ENCODE measurements at places on chromosomes 6 and 20.

DNA sequence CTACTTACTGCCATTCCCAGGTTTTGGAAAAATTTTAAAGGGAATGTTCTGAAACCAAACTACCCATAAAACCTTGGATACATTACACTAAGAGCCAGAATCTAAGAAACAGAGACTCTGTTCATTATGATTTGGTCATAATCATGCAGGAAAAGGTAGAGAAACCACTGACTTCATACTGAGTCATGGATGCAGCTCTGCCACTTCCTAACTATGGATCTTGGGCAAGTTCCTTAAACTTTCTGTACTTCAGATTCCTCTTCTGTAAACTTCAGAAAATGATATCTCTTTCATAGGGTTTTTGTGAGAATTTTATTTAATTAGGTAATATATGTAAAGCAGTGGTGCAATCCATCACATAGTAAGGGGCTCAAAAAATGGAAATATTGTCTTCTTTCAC lies 20.0 kb downstream of the PLA2G7 start:
- no peak for DNase-seq

GRCh38 chr6:53704700-53705099 lies 39.1 kb upstream of the KLHL31 start:
- DNase-seq, result no peak

GRCh38 chr20:389220-389619 lies 8.7 kb downstream of the TRIB3 start:
- DNase-seq, result no peak

GRCh38 chr20:1656844-1657243 lies 735 bp downstream of the SIRPG start:
- DNase-seq, result no peak

- DNase-seq, result peak; percentile 24
Observed at GRCh38 chr20:1299522-1299921, 29.4 kb downstream of the SDCBP2 start.

DNA sequence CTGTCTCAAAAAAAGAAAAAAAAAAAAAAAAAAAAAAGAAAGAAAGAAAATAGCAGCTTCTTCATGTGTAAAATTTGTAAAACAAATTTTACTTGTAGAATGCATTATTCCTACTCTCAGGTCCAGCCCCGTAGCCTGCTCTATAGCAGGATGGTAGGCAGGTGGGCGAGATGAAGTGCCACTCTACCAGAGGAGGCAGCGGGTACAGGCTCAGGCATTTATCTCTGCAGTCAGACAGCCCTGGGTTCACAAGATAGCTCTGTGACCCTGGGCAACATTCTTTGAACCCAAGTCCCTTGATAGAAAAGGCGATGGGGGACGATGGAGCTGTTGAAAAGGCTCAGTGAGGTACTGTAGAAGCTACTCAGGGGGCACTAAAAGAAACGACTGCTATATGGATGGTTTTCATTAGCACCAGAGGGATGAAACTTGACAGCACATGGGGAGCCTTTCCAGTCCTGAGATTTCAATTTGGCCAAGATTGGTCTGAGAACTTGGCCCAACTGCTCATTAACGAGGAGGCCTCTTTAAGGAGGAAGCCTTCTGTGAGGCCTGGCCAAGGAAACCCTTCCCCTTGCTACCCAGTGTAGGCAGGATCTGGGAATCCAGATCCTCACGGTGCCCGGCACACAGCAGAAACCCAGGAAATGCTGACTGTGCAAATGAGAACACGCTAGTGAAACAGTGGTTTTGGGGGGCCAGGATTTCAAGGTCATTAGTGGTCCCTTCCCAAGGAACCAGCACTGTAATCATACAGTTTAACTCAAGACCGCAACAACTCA lies 63.1 kb downstream of the MYH7B start:
- no peak for DNase-seq

- DNase-seq, result no peak
Observed at GRCh38 chr6:18245642-18246041, 18.7 kb downstream of the DEK start.

- DNase-seq, result no peak
Observed at GRCh38 chr6:170152989-170153388, 137.9 kb downstream of the DLL1 start.

DNA sequence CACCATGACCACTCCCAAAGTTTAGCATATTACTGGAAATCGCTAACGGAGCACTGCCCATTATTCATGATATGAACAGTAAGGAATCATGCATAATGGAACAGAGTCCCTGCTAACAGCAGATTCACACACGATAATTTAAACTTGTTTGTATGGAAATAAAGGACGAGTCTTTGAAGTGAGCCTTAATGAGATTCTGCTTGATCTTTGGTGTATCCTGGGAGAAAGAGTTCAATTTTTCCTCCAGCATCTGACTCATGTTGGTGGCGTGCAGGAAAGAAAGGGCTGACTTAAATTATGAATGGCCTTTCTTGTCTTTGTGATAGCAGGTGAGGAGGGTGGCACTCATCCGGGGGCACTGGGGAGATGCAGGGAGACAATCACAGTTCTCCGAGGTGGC lies 194.6 kb downstream of the ZNF217 start:
- DNase-seq, result no peak

GRCh38 chr20:42686057-42686456 lies 503.6 kb downstream of the PTPRT start:
- DNase-seq, result no peak

GRCh38 chr6:119325559-119326265 lies 23.8 kb downstream of the MAN1A1 start:
- no peak for DNase-seq

- no peak for DNase-seq
Observed at GRCh38 chr20:46700481-46700880, 9.0 kb upstream of the SLC2A10 start.

- no peak for DNase-seq
Observed at GRCh38 chr6:108277295-108277694, 16.5 kb upstream of the SNX3 start.

DNA sequence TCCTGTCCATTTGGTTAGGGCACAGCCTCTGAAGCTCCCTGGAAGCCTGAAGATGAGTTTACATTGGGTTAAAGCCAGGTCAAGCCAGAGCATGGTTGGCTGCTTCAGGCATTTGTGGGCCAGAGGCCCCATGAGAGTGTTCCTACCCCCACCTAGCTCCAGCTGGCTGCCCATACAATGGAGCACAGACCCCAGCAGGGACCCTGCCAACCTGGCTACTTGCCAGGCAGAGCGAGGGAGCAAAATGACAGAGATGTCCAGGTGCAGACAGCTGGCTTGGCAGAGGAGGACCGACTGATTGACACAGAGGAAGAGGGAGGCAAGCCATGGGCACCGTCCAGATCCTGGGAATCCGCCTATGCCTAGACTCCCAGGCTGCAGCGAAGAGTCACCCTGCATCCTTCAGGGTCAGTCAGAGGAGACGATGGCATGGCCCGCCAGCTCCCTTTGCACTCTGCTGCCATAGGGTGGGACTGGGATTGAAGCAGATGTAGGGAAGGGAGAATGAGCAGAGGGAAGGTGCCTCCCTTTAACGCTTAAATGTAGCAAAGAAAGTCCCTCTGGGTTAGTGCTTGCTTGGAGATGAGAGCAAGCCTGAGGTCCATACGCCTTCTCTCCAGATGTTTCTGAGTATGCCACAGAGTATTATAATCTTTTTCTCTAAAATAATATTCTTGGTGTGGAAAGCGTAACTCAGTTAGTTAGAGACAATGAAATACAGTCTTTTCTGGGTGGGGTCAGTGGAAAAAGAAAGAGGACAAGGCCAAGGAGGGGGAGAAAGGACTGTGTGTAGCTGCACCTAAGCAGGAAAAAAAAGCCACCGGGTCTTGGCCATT lies 77.6 kb upstream of the FYN start:
- DNase-seq, result no peak

- no peak for DNase-seq
Observed at GRCh38 chr6:151690303-151690702, 117.2 kb upstream of the ESR1 start.

DNA sequence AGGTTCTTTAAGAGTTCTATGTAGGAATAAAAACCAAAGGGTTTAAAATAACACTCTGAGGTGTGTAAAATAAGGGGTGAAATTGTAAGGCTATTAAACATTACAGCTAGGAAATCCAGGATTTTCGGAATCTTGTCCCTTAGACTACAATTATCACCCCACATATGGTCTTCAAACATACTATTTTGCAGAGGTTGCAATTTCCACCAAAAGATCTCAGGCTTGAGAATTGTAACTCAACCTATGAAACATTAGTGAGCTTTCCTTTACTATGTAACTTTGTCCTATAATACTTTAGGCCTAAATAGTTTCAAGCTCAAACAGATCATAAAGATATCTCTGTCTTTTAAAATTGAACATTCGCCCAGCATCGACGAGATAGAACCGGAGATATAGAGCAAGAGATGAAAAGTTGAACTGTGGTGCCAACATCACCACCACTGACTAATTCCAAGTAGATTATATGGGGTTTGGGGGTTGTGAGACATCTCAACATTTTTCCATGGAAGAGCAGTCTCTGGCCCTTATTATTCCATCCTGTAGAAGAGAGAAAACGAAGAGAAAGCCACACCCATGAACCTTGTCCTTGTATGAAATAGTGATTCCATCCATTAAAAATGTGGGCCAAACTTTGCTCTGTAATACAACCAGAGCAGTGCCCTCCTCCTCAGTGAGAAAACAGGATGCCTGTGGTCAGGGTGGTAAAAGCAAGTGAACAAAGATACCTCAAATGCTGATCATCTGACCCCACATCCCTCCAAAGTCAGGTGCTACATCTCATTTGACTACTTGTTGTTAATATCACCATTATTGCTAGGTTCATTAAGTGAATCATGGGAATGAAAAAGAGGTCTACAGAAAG lies 284.5 kb upstream of the GJE1 start:
- DNase-seq, result no peak

DNA sequence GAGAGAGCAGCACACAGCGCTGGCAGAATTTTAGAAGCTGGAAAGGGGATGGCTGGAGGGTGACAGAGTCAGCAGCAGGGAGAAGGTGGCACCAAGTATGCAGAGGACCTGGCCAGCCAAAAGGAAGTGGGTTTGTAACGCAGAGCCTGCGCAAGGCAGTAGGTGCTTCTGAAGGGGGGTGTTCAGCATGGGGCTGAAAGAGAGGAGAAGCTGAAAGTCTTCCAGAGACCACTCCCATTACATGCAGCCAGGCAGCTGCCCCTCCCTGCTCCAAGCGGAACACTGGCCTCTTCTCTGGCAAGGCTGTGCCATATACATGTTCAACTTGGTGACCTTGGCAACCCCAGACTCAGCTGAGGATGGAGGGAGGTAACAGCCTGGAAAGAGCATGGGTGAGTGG lies 42.1 kb upstream of the TULP1 start:
- no peak for DNase-seq

DNA sequence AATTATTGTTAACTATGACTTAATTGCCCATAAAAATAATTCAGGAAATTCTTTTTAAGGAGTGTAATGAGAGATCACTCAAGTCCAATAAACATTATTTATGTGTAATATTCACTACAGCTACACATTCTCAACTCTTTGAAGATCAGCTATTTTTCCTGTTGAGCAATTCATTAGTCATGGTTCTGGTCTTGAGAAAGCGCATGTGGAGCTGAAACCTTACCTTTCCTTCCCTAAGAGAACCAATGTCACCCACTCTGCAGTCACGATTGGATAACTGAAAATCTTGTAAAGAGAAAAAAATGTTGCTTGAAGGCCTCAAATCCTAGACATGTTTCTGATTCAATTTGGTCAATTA lies 736.9 kb upstream of the MARCKS start:
- DNase-seq, result no peak

GRCh38 chr6:132070356-132070755 lies 119.2 kb upstream of the CCN2 start:
- DNase-seq, result no peak

- no peak for DNase-seq
Observed at GRCh38 chr6:106253731-106254130, 71.8 kb downstream of the ATG5 start.

- no peak for DNase-seq
Observed at GRCh38 chr6:10740061-10740460, 7.5 kb upstream of the TMEM14B start.

DNA sequence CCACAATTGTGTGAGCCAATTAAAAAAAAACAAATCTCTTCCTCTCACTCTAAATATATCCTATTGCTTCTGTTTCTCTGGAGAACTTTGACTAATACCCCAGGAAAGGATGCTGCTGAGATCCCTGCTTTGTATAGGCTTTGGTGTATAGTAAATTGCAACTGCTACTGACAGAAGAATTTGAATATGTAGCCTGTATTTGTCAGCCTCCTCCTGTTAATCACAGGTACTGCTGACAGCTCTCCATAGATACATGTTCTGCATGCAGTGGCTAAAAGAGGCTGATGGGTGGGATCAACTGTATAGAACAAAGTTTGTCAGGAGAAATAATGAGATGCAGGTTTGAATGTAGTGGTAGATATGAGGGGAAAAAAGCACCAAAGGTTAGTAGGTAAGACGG lies 95.0 kb downstream of the ARHGAP18 start:
- DNase-seq, result no peak

- no peak for DNase-seq
Observed at GRCh38 chr6:232982-233640, 59.2 kb upstream of the DUSP22 start.

- DNase-seq, result no peak
Observed at GRCh38 chr20:62928246-62928939, 2.1 kb upstream of the DIDO1 start.

GRCh38 chr6:15366003-15366535 lies 120.2 kb downstream of the JARID2 start:
- no peak for DNase-seq

GRCh38 chr20:48212806-48213509 lies 427.7 kb upstream of the SULF2 start:
- no peak for DNase-seq

DNA sequence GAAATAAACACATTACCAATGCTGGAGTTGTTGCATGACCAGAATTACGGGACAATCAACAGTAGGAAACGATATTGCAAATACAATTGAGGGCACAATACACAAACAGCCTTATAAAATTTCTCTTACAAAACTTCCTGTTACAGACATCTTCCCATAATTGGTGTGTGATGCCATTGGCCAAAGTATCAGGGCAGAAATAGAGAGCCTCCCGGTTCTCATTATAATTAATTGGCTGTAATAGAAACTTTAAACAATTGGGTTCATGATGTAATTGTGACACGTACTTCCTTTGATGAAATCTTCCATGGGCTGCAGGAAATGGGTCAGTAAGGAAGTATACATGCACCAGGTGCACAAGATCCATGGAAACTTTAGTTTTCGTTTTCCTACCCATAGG lies 40.3 kb upstream of the RALGAPA2 start:
- DNase-seq, result no peak

Data from stimulated activated CD4-positive, alpha-beta T cell treated with anti-CD3 and anti-CD28 coated beads, Interleukin-15, amount 100 ng/mL, for 1 hour (primary cell).